T follicular helper cell (primary cell): ENCODE measurements at places on chromosomes 5 and 9.

DNA sequence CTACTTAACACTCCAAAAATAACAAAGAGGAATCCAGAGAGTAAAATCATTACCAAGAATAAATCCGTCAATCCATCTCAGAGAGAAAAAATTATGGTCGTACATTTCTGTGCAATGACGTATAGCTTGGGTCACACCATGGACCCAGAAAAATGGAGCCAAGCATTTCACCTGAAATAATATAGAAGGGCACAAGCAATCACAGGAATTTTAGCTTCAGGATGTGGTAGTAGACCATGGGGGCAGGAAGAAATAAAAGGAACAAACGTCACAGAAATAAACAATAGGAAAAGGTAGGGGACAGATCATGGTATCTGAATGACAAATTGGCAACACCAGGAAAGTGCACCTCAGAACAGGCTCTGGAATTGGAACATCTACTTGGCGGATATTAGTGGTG lies 231.0 kb downstream of the PLK2 start:
- DNase-seq = no peak

DNA sequence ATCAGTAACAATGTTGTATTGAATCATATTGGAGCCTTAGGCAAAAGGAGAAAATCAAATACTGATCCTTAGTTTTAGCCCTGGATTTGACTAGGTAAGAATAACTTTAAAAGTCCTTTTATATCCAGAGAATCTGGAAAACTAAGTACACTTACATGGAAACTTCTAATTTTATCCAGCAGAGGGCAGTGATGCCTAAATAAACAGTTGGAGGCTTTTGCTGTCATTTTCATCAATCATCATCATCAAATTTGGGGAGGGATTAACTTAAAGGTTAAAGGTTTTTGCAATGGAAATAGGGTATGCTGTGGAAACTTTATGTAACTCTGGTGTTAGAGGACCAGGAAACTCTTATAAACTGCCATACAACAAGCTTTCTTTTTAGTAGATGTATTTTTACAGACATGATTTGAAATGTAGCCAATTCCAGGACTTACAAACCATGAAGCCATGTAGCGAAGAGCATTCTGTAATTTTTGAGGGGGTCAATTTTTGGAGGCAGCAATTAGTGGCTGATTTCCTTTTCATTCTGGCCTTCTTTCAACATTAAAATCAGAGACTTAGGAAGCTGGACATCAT lies 112.7 kb downstream of the OSTF1 start:
- DNase-seq = no peak

DNA sequence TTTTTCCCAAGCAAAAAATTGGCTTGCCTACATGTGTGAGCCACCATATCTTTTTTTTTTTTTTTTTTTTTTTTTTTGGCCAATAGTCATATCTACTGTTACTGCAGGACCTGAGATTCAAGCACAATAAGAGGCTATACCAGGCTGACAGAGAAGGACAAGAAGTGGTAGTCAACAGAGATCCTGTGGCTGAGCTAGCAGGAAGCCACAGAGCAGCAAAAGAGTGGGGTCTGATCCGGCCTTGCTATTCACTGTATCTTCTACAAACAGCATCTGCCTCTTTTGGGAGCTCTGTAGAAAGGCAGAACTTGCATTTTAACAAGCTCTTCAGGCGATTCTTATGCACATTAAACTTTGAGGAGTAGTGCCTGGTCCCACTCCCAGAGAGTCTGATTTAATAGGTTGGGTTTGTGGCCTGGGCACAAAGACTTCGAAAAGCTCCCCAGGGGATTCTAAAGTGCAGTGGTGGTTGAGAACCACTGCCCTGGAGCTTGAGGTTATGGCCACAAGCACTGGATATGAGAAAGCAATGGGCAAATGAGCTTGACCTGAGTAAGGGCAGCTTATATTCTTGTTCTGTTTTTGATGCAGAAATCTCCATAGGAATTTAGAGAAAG lies 162.8 kb downstream of the PIK3R1 start:
- DNase-seq = no peak

- DNase-seq = no peak
Measured at GRCh38 chr5:135219868-135220267, 179.2 kb downstream of the MACROH2A1 start.

- no peak for DNase-seq
Measured at GRCh38 chr9:121085661-121086060, 10.9 kb downstream of the CNTRL start.
